ENCODE measurements at places on chromosomes 16 and 17.
A peak's percentile ranks its signal among the peaks of the same experiment; 100 is the strongest.

GRCh38 chr16:88476817-88477397 lies 23.8 kb downstream of the ZFPM1 start:
- DNase-seq: no peak

DNA sequence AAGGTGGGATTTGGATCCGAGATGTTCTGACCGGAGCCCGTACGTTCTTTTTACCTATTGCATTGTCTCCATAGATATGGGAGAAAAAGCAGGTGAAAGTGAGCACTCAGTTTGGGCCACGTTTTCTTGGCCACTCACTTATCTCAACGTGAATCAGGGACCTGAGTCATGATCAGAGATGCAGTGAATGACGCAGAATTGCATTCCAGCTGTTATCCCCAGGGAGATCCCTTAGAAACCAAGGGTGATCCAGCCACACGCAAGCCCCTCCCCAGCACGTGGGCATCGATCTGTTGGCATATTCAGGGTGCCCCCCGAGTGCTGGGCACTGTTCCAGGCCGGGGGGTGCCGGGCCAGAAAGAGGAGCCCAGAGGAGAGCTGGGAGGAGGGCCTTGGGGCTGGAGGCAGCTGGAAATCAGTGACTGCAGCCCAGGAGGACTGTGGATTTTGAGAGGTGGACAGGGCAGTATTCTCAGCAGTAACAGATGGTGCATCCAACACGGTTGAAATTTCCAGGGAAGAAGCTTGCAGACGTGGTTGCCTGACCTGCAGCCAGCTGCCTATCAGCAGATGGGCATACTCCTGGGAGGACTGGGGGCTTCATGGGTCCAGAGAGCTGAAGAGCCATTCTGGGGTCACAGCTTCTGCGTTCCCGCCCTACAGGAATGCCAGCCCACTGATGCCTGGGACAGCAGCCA lies 87.2 kb upstream of the CACNG5 start:
- no peak for DNase-seq

GRCh38 chr17:82502207-82502606 lies 17.3 kb upstream of the FOXK2 start:
- DNase-seq: no peak

DNA sequence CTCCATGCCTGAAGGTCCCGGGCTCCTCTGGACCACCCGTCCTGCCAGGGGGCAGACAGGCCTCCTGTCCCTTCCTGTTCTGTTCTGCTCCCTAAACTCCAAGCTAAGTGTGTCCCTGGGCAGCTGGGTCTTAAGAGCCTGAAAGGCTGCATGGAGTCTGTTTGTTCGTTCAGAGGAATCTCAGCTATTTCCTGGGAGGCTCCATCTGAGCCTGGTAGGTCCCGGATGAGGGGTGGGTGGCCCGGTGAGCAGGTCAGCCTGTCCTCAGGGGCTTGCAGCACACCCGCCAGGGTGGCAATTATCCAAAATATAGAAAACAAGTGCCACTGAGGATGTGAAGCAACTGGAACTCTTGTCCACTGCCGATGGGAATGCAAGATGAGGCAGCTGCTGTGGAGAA lies 12.6 kb downstream of the ACTG1 start:
- DNase-seq: no peak

DNA sequence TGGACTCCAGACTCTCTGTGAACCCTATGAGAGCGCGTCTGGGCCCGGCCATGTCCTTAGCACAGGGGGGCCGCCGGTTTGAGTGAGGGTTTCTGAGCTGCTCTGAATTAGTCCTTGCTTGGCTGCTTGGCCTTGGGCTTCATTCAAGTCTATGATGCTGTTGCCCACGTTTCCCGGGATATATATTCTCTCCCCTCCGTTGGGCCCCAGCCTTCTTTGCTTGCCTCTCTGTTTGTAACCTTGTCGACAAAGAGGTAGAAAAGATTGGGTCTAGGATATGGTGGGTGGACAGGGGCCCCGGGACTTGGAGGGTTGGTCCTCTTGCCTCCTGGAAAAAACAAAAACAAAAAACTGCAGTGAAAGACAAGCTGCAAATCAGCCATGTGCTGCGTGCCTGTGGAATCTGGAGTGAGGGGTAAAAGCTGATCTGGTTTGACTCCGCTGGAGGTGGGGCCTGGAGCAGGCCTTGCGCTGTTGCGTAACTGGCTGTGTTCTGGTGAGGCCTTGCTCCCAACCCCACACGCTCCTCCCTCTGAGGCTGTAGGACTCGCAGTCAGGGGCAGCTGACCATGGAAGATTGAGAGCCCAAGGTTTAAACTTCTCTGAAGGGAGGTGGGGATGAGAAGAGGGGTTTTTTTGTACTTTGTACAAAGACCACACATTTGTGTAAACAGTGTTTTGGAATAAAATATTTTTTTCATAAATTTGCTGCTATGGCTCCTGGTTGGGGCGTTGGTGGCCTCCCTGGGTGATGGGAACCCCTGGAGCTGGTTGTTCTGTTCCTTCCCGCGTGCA lies 23.1 kb downstream of the STAT5A start:
- no peak for DNase-seq

- no peak for DNase-seq
Measured at GRCh38 chr16:68206245-68206644, 29.7 kb downstream of the ESRP2 start.

- no peak for DNase-seq
Measured at GRCh38 chr17:82058230-82058854, 6.6 kb downstream of the GPS1 start.

DNA sequence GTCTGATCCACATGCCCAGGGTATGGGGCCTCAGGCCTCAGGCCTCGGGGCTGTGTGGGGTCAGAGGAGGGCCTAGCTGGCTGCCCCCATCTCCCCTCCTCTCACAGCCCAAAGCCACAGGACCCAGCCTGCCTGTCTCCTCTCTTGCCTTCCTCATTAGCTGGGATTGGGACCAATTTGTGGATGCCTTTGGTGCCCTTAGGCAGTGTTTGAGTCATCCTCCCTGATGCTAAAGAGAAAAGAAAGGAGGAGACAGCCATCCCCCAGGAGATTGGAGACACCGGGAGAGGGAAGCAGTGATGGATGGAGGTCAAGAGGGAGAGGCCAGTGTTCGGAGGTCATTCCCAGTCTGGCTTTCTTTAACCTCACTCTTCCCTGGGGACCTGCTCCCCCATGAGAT lies 23.3 kb upstream of the NOG start:
- no peak for DNase-seq

GRCh38 chr16:66274335-66275110 lies 92.0 kb upstream of the CDH5 start:
- DNase-seq: no peak

DNA sequence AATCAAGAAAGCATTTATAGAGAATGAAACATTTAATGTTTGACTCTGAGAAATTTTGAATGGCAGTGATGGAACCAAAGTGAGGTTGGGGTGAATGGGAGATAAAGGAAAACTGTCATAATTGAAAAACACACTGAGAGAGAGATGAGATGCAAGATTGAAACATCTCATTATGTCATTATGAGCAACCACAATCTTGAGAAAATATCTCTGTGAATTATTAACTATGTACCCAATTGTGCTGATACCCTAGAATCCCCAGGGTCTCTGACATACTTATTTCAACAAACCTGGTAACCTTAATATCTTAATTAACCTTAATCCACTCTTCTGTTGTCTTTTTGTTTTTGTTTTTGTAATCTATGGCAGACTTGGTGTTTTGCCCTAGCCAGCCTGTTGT lies 143.5 kb upstream of the HLF start:
- DNase-seq: no peak

GRCh38 chr16:20255002-20255401 lies 72.3 kb downstream of the GP2 start:
- DNase-seq: no peak

DNA sequence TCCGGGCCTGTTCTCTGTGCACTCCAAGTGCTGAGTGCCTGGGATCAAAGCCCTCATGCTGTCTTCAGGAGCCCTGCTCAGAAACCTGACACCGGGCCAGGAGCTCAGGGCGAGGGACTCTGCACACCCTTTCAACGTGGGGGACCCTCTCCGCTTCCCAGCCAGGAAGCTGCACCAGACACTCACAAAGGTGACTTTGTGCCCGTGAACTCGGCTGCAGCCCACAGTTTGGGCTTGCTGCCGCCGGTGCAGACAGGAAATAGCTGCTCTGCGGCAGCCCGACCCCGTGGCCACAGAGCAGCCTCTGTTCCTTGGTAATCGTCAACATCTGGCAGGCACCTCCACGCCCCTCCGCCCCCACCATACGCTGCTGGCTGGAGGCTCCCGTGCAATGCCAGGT lies 93.4 kb upstream of the METRNL start:
- peak; percentile 72 for DNase-seq

- DNase-seq: no peak
Measured at GRCh38 chr16:980595-980854, 1.0 kb upstream of the SOX8 start.

DNA sequence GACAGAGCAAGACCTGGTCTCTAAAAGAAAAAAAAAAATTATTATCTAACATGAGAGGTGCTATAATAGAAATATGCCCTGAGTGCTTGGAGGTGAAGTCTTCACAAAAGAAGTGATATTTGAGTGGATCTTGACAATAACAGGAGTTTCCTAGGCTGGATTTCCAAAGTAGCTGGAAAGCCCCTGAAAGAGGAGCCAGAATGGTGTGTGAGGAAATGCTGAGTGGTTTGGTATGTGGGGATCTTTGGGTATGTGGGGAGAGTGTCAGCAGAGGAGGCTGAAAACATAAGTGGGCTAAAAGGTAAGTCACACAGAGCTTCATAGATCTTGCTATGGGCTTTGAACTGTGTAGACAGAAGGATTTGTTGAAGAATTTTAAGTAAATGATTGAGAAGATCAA lies 100.1 kb downstream of the YPEL2 start:
- no peak for DNase-seq

- DNase-seq: no peak
Measured at GRCh38 chr17:57441270-57441600, 184.9 kb downstream of the MSI2 start.

GRCh38 chr17:4721203-4722135 lies 9.8 kb upstream of the MED11 start:
- no peak for DNase-seq

DNA sequence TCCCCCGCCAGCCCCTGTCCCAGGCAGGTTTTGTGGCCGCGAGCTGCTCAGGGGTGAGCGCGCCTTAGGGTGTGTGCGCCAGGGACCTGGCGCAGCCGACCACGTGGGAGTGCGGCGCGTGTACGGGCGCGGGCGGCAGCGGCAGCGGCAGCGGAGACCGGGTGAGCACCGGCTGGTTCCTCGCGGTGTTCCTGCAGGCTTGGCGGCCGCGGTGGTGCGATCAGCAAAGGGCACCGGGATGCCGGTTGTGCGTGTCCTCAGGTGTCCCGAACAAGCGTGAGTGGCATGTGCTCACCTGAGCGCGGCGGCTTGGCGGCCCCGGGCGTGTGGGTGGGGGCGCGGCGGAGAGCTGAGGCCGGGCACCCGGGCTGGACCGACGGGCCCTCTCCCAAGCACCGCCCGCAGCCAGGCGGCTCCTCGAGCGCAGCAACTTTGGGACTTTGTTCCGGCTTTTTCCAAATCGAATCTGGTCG lies 381 bp upstream of the HSD11B2 start:
- DNase-seq: no peak

- DNase-seq: no peak
Measured at GRCh38 chr17:56648806-56649205, 55.3 kb downstream of the NOG start.

GRCh38 chr17:61492759-61493526 lies 40.7 kb downstream of the TBX4 start:
- DNase-seq: no peak

- DNase-seq: no peak
Measured at GRCh38 chr17:74571621-74572270, 4.4 kb upstream of the CD300H start.

DNA sequence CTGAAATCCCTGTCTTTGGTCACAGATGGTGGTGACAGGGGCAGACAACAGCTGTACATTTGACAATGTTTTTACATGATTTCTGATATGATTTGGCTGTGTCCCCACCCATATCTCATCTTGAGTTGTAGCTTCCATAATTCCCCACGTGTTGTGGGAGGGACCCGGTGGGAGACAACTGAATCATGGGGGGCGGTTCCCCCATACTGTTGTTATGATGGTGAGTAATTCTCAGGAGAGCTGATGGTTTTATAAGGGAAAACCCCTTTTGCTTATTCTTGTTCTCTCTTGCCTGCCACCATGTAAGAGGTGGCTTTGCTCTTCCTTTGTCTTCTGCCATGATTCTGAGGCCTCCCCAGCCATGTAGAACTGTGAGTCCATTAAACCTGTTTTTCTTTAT lies 353.9 kb downstream of the CPPED1 start:
- no peak for DNase-seq

GRCh38 chr16:11914210-11915113 lies 1.3 kb downstream of the GSPT1 start:
- DNase-seq: no peak

- DNase-seq: no peak
Measured at GRCh38 chr17:52546493-52546892, 388.0 kb upstream of the CA10 start.

DNA sequence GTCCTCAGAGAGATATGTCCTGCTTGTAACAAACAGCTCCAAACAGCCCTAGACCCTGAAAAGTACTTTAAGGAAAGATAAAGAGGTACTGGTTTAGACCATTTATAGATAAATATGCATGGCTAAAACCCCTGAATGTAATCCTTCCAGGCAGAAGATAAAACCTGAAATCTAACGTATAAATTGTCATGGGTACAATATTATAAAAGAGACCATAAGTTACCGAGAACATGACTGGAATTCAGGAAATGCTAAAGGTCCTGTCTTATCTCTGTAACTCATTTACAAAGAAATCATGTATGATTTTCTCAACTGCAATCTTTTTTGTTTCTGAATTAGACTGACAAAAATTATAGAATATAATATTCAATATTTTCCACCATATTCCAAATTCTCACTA lies 9.2 kb upstream of the KANSL1 start:
- no peak for DNase-seq

DNA sequence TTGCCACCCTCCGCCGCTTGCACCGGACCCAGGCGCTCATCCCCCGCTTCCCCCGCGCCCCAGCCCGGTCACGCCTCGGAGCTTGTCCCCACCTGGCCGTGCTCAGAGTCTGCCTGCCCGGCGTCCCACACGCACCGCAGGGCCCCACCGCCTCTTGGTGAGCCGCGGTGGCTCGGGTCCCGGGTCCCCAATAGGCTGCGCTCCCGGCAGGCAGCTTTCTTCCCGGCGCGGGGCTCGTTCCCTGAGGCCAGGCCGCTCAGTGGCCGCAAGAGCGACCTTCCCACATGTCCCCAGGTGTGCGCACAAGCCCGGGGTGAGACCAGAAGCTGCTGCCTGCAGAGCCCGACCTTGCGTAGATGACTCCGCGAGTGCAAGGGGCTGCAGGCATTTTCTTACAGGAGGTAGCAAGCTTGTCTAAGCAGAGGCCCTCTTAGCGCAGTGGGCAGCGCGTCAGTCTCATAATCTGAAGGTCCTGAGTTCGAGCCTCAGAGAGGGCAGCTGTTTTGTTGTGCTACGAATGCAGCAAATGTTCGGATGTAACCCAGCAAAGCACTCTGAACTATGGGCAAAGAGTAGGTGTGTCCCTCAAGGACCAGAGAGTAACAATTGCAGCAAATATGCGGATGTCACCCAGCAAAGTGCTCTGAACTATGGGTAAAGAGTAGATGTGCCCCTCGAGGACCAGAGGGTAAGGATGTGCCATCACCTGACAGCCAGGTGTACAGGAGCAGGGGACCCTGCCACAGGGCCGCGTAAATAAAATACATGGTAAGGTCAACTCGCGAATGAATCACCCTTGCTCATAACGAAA lies 15.6 kb downstream of the TLE7 start:
- DNase-seq: no peak
